ENCODE measurements at places on chromosomes 1 and 21.
A peak's percentile ranks its signal among the peaks of the same experiment; 100 is the strongest.

- no peak for DNase-seq
These were observed 43.3 kb downstream of the RASAL2 start for GRCh38 chr1:178137238-178137637.

GRCh38 chr21:31509194-31510017 lies 150.1 kb upstream of the SOD1 start:
- DNase-seq: no peak

GRCh38 chr1:201582705-201583442 lies 43.9 kb downstream of the NAV1 start:
- DNase-seq: no peak

DNA sequence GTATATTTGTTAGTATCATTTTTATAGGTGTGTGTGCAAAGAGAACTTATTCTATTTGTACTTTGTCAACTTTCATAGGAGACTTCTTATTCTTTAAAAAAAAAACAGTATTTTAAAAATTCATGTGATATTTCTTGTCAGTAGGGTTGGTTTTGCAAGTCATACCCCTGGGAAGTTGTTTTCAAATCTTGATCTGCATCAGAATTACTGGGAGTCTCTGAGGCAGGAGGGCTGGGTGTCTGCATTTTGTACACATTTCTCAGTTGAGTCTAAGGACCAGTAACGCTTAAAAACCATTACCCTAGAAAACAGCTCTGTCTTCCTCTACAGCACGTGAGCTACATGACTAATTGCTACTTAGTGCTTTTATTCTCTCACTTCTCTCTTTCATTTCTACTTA lies 76.0 kb upstream of the CTTNBP2NL start:
- DNase-seq: no peak

DNA sequence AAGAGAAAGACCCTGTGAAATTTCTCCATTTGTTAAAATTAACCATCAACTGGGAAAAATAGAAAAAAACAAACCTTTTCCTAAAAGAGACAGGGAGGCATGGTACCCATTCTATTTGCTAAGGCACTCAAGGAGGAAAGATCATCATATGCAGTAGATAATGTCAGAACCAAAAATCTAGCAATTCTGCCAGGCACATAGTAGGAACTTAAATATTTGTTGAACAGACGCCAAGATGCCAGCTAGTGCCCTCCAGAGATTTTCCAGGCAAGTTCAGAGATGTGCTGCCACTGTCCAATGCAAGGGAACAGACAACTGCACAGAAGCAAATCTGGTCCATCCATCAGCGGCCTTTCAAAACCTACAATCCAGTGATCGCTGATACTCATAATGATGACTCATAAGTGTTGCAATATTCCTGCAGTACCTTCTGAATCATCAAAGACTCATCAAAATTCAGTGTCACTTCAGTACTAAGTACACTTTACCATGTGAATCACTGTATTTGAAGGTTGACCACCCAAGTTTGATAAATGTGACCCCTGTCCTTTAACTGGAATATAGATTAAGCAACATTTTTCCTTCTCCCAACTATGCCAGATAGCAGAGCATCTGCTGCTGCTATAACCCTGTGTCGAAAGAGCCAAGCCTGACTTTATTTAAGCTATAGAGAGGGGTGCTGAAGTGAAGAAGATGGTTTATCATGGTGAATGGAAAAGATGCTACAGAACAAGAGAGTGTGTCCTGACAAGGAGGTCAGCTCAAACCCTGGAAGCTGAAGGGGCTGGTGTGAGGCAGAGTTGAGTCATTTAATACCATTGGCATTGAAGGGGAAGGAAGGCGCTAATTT lies 99.1 kb downstream of the MT1HL1 start:
- peak; percentile 48 for DNase-seq

DNA sequence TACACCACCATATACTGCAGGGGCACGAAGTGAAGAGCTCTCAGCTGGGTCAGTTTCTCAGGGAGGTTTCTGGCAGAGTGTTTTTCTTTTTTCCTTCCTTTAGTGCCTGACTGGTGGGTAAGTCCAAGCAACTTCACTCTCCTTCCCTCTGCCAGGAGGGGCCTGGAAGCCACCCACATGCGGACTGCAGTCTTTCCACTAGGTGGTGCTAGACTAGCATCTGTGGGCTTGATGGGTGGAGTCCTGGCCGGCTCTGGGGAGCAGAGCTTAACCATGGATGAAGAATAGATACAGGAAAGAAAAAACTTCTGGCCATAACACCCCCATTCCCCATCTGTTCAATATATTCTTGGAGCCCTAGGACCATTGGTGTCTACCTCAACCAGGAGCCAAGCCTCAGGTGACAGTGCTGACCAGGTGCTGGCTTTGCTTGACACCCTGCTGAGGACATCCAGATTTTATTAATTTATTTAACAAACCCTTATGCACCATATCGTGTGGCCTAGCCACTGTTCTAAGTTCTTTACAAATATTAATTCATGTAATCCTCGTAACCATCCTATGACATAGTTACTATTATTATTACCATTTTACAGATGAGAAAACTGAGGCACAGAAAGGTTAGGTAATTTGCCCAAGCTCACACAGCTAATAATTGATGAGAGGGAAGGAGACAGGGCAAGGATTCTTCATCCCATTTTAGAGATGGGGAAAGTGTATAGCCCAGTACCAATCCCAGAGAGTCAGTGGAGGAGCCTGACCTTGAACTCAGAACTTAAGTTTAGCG lies 126.7 kb upstream of the CSF3R start:
- DNase-seq: no peak

- DNase-seq: no peak
These were observed 21.0 kb downstream of the MRPL39 start for GRCh38 chr21:25586326-25586725.

- no peak for DNase-seq
These were observed 15.6 kb upstream of the EIF4G3 start for GRCh38 chr1:21192284-21192683.

GRCh38 chr1:62307895-62308492 lies 11.2 kb downstream of the KANK4 start:
- DNase-seq: no peak

GRCh38 chr1:164265232-164265631 lies 293.8 kb upstream of the PBX1 start:
- DNase-seq: no peak

- no peak for DNase-seq
These were observed 24.2 kb downstream of the ZBTB8OS start for GRCh38 chr1:32626176-32626575.

Data from SIG-M5 (cell line).